ENCODE measurements at places on chromosomes 16 and 17. TPM values are rescaled to one million over a fixed set of nuclear protein-coding genes. Genes with fewer than 3 reads are reported as not detected.

NUDT21 gene
- total RNA-seq, result 147 TPM

ABR gene
- total RNA-seq, result 54.6 TPM

CDC42EP4 gene
- 16.3 TPM for total RNA-seq

MYH1 gene
- total RNA-seq, result not detected

PCTP gene
- total RNA-seq, result 44.1 TPM

FKBP10 gene
- total RNA-seq, result 244 TPM

EXOC3L1 gene
- total RNA-seq, result 45.8 TPM

CLCN7 gene
- 69.9 TPM for total RNA-seq

SNX20 gene
- 0.70 TPM for total RNA-seq

ACE gene
- total RNA-seq, result 155 TPM

NAGS gene
- 6.8 TPM for total RNA-seq

AURKB gene
- 15.3 TPM for total RNA-seq

RNPS1 gene
- 61.8 TPM for total RNA-seq

KCTD19 gene
- not detected for total RNA-seq

KRT26 gene
- not detected for total RNA-seq

GPRC5B gene
- 75.1 TPM for total RNA-seq

INCA1 gene
- total RNA-seq, result 0.34 TPM

FDXR gene
- 59.5 TPM for total RNA-seq

RECQL5 gene
- total RNA-seq, result 16.2 TPM

MBTD1 gene
- 15.8 TPM for total RNA-seq

CCDC154 gene
- 0.09 TPM for total RNA-seq

DHRS7C gene
- not detected for total RNA-seq

ITGA2B gene
- total RNA-seq, result 1.0 TPM

PRR35 gene
- not detected for total RNA-seq

MEOX1 gene
- 0.05 TPM for total RNA-seq

SLC5A2 gene
- not detected for total RNA-seq

ZP2 gene
- 0.23 TPM for total RNA-seq

KCNH4 gene
- under 0.01 TPM for total RNA-seq

PRPSAP1 gene
- total RNA-seq, result 128 TPM

RAB37 gene
- total RNA-seq, result 0.37 TPM

KRTAP9-4 gene
- total RNA-seq, result not detected

SYNRG gene
- 23.7 TPM for total RNA-seq

TAT gene
- total RNA-seq, result not detected

PLCG2 gene
- total RNA-seq, result 23.2 TPM

LRRC46 gene
- 0.05 TPM for total RNA-seq

KRTAP9-8 gene
- total RNA-seq, result not detected

FBXO47 gene
- total RNA-seq, result not detected

METTL16 gene
- total RNA-seq, result 15.0 TPM

CD68 gene
- total RNA-seq, result 0.17 TPM

UTS2R gene
- not detected for total RNA-seq

KRTAP4-4 gene
- total RNA-seq, result not detected

APRT gene
- 100 TPM for total RNA-seq

CYB561 gene
- 35.9 TPM for total RNA-seq

TEKT1 gene
- not detected for total RNA-seq

SOST gene
- total RNA-seq, result 0.05 TPM

IL21R gene
- under 0.01 TPM for total RNA-seq

TXNDC17 gene
- total RNA-seq, result 56.7 TPM

CFAP97D1 gene
- not detected for total RNA-seq

RUNDC3A gene
- not detected for total RNA-seq

PRDM7 gene
- total RNA-seq, result not detected

CDH11 gene
- 4.9 TPM for total RNA-seq

LDHD gene
- 1.7 TPM for total RNA-seq

ITGAD gene
- not detected for total RNA-seq
